ENCODE measurements at places on chromosomes 3 and 15. TPM values are rescaled to one million over a fixed set of nuclear protein-coding genes. Genes with fewer than 3 reads are reported as not detected.

The CIDEC gene
- total RNA-seq, result not detected

The SMAD6 gene
- total RNA-seq, result 9.0 TPM

The BNIP2 gene
- 159 TPM for total RNA-seq

The EFCAB12 gene
- total RNA-seq, result not detected

The SETD5 gene
- 24.5 TPM for total RNA-seq

The EEF1AKMT4 gene
- total RNA-seq, result 15.7 TPM

The PLAAT1 gene
- 9.4 TPM for total RNA-seq

The IP6K1 gene
- 17.7 TPM for total RNA-seq

The HEXA gene
- total RNA-seq, result 46.7 TPM

DNA sequence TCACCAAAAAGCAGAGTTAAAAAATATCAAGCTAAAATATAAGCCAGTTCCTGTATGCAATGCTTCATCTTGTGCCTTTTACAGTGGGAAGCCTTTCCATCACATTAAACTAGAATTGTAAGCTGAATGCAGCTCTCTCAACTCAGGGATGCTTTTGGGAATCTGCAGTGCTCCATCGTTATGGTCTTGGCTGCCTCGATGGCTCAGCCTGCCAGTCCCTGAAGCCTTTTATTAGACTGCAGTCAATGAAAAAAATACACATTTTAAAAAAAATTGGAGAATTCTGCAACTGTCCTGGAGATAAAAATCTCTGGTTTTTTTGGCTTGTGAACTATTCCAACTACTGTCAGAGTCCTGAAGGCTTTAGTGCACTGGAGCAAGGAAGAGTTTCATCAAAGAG is 53.0 kb downstream of the FRMD4B start:
- no peak for DNase-seq

DNA sequence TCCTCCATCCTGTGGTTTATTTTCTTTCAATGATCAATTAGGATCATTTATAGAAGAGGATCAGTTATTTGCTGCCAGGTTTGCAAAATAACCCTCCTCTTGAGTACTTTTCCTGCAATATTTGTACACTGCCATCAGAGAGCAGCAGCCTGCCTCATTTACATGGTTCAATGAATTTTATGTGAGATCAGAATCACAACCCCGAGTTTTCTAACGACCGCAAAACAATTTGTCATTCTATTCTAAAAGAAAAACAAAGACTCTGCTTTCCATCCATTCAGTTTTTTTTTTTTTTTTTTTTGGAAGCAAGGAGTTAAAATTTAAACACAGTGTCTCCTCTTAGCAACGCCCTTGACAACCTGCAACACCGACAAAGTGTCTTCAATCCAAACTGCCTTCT is 146.9 kb downstream of the RAB11A start:
- DNase-seq, result no peak

GRCh38 chr3:53252096-53252946 is 3.5 kb downstream of the TKT start:
- no peak for DNase-seq

DNA sequence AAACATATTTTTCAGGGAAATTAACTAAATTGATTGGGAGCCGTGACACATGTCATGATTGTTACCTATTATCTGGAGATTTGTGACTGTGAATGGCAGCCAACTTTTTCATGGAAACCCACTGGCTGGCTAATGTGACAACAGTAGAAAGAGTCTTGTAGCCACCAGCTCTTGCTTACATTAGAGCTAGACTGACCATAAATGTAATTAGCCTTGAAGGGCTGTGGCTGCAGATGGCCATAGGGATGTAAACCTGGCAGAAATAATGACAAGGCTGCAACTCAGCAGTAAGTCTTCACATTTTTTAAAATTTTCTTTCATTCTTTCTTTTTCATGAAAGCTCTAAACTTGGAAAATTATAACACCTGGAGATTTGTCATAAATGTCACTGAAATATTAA is 168.2 kb upstream of the ROBO2 start:
- no peak for DNase-seq

- DNase-seq, result no peak
Measured at GRCh38 chr3:16337856-16338540, 73.0 kb downstream of the OXNAD1 start.

GRCh38 chr15:98779463-98780071 is 131.2 kb downstream of the IGF1R start:
- DNase-seq, result peak; percentile 85

GRCh38 chr3:53485675-53486403 is 8.6 kb upstream of the CACNA1D start:
- DNase-seq, result no peak

- no peak for DNase-seq
Measured at GRCh38 chr3:14161282-14161681, 17.1 kb downstream of the XPC start.

DNA sequence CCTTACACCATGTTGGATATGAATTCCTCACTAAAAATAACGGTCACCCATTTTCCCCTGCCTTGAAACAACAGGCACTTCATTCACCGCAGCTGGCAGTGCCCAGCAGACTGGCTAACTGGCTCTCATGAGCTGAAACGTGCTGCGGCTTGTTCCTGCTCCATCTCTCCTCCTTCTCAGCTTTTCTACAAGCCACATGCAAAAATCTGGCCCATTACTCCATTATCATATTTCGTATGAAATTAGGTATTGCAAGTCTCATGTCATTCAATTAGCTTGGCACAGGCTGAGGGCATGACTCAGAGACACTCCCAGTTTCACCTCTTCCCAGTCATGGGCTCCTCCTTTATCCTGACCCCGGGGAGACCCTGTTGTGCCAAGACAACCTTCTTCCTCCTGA is 60.0 kb downstream of the MAGEF1 start:
- DNase-seq, result peak; percentile 59

GRCh38 chr3:178690571-178690970 is 154.3 kb downstream of the KCNMB2 start:
- DNase-seq, result no peak

GRCh38 chr3:98601180-98601579 is 7.8 kb upstream of the CPOX start:
- no peak for DNase-seq

GRCh38 chr15:57476533-57476975 is 100.2 kb downstream of the CGNL1 start:
- no peak for DNase-seq

GRCh38 chr3:110021659-110022058 is 684.3 kb upstream of the DPPA4 start:
- no peak for DNase-seq

GRCh38 chr3:46835054-46835453 is 28.2 kb downstream of the MYL3 start:
- DNase-seq, result no peak

DNA sequence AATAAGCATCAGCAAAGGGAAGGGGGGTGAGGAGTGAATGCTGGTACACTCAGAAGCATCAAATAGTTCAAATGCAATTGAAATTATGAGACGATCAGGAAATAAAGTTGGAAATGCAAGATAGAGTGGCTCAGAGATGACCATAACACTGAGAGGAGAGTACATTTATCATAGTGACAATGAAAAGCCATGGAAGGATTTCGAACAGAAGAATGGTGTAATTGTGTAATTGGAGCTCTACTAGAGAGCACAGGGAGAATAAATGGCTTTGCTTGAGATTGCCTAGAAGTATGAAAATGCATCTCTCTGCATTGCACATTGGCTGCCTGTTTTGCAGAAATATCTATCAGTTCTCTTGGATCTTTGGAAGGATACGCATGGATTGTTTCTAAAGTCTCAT is 163.3 kb downstream of the TP63 start:
- no peak for DNase-seq

DNA sequence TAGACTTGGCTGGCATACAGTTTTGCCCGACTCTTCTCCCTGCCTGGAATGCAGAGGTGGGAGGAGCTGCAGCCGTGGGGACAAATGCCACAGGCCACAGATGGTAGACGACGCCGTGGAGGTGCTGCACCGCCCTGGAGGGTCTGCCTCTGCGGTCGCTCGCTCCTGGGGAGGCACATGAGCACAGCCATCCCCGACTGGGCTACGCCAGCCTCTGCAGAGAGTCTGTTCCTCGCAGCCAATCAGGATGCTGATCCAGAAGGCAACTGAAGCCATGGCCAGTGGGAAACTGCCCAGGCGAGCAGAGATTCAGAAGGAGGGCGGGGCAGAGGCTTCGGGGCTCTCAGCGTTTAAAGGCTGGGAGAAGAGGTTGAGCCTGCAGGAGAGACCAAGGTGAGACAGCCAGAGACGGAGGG is 11.9 kb upstream of the LRRC15 start:
- DNase-seq, result peak; percentile 70

GRCh38 chr3:23493889-23494288 is 290.8 kb downstream of the UBE2E2 start:
- no peak for DNase-seq

GRCh38 chr3:41073190-41073589 is 126.1 kb upstream of the CTNNB1 start:
- DNase-seq, result no peak

GRCh38 chr3:69141313-69141712 is 18.9 kb upstream of the LMOD3 start:
- DNase-seq, result no peak

Data from Daoy (cell line).